ENCODE measurements at places on chromosomes 5 and 9.

- DNase-seq: no peak
These were observed 59.2 kb downstream of the NDST1 start for GRCh38 chr5:150567031-150567717.

DNA sequence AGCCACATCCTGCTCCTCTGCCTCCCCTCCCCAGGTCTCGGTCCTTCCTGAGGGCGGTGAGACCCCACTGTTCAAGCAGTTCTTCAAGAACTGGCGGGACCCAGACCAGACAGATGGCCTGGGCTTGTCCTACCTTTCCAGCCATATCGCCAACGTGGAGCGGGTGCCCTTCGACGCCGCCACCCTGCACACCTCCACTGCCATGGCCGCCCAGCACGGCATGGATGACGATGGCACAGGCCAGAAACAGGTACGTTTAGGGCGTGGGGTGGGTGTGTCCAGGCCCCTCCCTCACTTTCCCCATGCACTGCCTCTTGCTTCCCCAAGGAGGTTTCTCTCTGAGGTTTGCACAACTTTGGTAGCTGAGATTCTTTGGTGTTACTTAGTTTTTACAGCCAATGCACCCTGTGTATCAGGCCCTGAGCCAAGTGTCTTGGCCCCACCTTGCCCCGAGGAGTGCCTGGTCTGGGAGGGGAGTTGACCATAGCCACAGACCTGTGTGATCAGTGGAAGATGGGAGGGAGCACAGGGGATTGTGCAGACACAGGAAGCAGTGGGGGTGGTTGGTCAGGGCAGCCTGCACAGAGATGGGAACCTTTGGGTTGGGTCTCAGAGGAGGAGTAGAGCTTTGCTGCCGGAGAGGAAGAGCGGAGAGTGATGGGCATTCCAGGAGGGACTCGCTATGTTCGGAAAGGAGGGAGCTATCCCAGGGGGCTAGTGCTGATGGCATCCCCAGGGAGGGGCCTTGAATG, 50.8 kb downstream of the GSN start:
- no peak for DNase-seq

DNA sequence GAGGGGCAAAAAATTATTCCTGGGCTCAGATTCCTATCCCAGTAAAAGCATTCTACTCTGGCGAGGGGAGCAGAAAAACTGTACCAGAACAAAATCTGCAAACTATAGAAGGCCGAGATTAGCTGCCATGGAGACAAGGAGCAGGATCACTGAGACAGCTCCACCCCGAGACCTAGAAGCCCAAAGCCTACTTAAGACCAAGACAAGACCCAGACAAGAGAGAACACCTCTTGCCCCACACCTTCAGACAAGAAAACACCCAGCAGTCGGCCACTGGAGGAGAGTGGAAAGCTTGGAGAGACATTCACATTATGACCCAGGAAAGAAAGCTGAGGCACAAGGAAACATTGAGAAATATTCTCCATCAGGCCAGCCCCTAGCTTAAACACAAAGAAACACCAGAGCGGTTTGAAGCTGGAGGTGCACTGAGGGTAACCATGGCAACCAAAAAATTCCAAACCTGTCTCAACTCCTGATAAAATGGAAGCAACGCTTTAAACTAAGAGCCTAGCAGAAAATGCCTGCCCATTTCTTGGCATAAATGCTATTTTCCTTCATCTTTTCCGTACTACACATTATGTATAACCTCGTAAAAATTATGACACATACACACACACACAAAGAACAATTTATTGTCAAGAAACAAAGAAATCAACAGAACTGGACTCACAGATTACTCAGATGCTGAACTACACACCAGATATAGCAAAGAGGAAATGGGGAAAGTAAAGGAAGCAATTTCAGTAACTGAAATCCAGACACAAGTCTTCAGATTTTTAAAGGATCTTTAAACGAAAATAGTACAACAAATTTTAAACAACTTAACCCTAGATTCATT, 53.8 kb upstream of the FTMT start:
- no peak for DNase-seq

GRCh38 chr5:14581891-14582796, 552 bp downstream of the OTULINL start:
- no peak for DNase-seq

GRCh38 chr5:170534177-170534576, 30.4 kb downstream of the KCNIP1 start:
- DNase-seq: no peak

GRCh38 chr5:171420431-171421241, 1.2 kb downstream of the FGF18 start:
- peak; percentile 73 for DNase-seq

DNA sequence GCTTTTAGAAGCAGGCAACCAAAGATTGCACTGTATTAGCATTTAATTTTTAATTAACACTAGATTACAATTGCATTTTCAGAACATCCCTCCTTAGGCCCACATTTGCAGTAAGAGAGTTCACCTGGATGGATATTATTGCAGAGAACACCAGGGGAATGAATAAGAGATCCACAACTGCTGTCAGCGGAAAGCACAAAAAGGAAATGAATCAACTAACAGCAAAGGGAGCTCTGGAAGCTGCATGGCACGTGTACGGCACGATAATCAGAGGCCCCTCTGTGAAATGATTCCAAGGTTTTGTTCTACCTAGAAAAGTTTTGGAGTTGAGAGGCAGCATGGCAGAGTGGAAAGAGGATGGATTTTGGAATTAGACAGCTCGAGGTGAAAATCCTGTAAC, 361.2 kb upstream of the C9orf72 start:
- DNase-seq: no peak

DNA sequence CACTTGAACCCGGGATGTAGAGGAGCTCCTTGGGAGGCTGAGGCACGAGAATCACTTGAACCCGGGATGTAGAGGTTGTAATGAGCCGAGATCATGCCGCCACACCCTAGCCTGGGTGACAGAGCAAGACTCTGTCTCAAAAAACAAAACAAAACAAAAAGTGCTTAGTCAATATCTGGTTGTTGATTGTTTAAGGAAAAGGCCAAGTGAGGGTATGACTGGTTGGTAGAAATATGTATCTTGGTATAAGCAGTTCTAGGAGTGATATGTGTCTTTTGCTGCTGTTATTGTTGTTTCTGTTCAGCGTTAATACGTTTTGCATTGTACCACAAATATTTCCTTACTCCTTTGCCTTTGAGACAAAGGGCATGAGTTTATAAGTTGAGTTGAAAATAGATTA, 210.7 kb upstream of the DMRT1 start:
- DNase-seq: no peak

- DNase-seq: no peak
These were observed 116.6 kb upstream of the SARDH start for GRCh38 chr9:133854765-133855164.

- no peak for DNase-seq
These were observed 186.3 kb downstream of the TLE4 start for GRCh38 chr9:79757881-79758669.

GRCh38 chr9:8713149-8713810, 913.7 kb upstream of the DMAC1 start:
- DNase-seq: no peak

DNA sequence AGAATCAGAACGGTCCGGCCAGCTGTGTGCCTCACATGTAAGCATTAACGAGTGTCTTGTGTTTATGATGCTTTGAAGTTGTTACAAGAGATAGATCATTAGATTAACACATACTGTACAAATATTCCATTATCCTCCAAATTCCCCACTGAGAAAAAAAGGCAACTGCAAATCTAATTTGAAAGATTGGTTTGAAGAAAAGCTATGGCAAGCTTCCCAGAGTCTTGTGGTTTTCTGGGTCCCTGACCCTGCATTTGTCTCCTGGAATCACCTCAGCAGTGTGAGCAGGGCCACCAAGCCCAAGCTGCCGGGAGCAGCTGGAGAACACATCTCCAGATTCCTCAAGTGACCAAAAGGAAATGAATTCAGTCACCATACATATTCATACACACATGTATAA, 36.9 kb upstream of the ADAMTS16 start:
- DNase-seq: no peak

DNA sequence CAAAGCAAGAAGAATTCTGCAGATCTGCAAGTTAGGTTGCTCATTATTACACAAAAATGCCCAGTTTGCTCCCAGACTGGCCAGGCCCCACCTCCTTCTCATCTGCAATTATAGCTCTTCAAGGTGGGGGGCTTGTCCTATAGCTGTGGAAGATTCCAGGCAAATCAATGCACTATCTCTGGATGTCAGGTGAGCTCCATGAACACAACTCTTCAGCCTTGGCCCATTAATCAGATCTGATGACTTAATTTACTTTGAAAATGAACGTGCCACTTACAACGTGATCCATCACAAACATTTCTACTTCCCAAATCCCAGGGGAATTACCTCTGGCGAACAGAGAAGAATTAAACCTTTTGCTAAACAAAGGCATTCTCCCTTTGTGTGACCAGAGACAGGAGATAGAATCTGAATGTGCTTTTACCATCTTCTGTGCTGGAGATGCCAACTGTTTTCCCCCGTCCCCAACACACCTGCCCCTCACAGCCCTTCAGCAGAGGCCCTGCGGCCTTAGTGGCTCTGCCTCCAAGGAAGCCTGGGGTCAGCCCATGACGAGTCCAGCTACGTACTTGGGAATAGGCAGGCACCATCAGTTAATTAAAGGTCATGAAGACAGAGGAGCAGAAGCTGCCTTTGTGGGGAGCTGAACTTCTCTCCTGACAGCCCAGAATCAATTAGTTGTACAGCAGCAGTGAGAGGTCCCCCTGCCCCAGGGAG, 60.5 kb downstream of the SNX18 start:
- DNase-seq: no peak

- DNase-seq: peak; percentile 21
These were observed 28.4 kb upstream of the TLE1 start for GRCh38 chr9:81717747-81718077.

GRCh38 chr9:734831-735511, 106.5 kb upstream of the DMRT1 start:
- peak; percentile 88 for DNase-seq

DNA sequence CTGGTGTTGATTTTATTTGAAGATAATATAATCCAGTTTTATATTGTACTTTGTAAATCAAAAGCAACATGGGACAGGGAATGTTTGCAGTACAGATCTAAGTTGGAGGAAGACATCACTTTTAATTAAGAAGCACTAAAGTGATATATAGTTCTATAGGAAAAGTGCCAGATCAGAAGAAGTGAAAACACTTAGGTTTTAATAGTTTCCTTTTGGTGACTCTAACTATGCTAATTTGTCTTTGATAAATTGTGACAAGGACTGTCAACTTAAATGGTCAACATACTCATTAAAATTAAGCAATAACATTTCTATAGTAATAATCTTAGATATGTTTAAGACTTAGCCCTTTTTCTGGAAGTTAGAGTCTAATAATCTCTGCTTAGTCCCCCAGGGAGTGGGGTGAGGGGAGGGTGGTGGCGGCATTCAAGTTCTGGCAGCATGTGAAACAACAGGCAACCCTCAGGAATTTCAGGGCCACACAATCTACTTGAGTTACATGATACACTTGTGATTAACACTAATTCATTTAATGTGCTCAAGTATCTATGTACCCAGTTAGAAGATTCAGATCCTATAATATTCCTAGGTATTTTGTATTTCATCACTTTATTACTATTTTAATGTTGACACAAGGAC, 1026.5 kb downstream of the NR2F1-AS1 start:
- DNase-seq: no peak

DNA sequence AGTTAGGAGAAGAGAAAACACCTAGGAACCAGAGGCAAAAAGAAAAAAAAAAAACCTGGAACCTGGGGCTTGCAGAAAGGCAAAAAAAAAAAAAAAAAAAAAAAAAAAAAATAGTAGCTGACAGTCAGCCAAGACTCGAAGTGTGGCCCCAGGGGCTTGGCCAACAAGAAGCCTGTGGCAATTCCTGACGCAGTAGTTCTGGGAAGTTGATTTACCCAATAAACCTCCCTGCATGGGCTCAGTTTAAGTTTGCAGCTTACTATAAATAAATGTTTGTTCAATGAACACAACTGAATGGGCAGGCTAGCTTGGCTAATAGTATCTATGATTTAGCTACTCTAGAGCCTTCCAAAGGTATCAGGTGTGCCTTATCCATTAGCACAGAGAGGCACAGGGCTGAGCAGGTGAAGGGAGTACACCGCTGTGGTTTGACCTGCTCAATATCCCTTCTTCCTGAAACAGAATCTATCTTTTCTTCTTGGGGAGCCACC, 21.3 kb upstream of the GLRX start:
- no peak for DNase-seq

GRCh38 chr5:55816342-55816741, 34.8 kb upstream of the IL31RA start:
- DNase-seq: no peak

DNA sequence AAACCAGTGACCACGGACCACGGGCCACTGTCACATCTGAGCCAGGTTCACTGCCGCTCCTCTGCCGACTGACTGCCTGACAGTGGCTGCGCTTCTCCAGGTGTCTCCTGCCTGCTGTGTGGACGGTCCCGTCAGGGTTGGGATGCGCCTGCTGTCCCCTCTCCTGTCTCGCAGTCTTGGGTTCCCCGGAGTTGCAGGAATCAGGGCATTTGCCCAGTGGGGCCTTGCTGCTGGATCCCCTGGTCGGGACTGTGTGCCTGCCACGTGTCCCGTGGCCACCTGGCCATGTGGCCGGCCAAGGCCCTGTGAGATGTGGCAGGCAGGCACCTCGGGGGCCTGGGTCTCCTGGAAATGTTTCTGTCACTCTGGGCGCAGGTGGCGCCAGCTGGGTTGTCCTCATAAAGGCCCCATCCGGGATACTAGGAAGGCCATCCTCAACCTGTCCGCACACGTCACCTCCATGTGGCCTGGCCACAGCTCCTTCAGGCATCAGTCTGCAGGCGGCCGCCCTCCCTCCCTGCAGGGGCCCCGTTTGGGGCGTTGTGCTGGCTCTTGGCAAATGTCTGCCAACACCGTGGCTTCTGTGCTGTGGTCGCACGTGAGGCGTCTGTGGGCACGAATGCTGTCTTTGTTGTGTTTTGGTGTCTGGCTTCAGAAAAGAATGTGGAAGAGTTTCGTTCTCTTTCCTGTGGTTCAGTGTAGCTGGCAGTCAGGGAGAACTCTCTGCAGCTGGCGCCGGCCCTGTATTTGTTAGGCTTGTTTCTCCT, 6.4 kb upstream of the TOR4A start:
- no peak for DNase-seq

GRCh38 chr5:135977375-135977928, 22.7 kb upstream of the LECT2 start:
- DNase-seq: peak; percentile 38

DNA sequence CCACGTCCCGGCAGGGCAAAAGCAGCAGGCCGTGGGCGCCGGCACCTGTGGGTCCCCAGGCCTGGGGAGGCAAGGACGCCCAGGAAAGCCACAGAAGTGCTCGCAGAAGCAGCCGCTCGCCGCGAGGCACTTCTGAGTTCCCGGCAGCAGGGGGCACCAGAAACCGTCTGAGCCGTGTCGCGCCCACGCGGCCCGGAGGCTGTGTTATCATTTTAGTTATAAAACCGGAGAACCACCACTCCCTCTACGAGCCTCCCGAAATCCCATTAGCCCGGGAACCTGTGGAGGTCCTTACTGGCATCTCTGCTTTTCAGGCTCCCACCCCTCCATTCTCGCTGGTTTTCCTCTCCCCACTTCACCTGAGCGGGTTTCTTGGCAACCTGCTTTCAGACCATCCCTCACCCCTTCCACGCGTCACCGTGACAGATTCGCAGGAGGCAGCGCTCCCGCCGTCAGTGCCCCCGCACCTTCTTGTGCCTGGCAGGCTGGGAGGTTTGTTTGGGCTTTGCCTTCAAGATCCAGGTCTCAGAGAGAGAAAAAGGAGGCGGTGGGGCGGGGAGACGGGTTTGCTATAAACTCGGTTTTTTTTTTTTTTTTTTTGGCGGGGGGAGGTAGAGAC, 2.3 kb downstream of the GDNF start:
- peak; percentile 81 for DNase-seq

GRCh38 chr9:111316796-111317195, 13.2 kb downstream of the OR2K2 start:
- DNase-seq: no peak

- no peak for DNase-seq
These were observed 15.3 kb downstream of the PLPP7 start for GRCh38 chr9:131304676-131305355.

Data from Ammon's horn (tissue), 1 donor.